ENCODE measurements at places on chromosomes 12 and 14.

GRCh38 chr14:96104469-96105057 lies 65.4 kb downstream of the C14orf132 start:
- DNase-seq = no peak

- no peak for DNase-seq
Measured at GRCh38 chr12:103523771-103524170, 28.0 kb upstream of the C12orf42 start.

DNA sequence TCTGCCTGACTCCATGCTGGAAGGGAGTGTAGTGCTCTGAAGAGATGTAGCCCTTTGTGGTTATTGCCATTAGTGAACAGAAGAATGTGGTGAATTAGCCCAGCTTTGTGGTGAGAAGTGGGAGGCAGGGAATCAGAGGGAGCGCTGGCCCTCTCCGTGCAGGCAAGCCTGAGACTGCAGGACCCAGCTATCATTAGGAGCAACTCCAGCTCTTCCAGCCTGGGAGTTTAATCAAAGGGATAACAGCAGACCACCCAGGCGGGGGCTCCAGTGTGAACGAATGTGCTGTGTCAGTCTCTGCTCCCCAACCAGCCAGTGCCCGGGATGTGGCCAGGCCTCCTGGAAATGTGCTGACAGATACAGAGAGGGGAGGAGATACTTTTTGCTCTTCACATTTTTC lies 142.7 kb downstream of the TTLL5 start:
- no peak for DNase-seq

DNA sequence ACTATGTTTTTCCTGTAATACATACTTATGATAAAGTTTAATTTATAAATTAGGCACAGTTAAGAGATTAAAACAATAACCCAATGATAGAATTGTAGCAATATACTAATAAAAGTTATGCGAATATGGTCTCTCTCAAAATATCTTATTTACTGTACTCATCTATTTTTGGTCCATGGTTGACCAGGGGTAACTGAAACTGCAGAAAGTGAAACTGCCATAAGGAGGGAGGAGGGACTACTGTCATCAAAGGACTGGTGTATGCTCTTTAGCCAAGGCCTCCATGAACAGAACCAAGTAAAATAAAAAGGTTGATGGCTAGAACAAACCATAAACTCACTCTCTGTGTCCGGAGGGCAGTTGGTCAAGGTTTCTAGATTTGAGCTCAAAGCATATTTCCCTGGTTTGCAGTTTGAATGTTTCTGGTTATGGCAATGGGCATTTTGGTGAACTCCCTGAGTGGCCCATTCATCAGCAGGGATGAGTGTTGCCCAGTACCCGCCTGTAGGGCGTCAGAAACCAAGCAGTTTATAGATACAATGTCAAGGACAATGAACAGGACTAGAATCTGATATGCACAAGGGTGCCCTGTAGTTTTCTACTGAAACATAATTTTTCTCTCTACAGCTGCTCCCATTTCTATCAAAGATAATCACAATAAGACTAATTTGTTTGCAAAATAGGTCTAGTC lies 19.8 kb downstream of the LEMD3 start:
- DNase-seq = no peak

GRCh38 chr12:8527250-8528130 lies 13.2 kb downstream of the CLEC4E start:
- DNase-seq = no peak

GRCh38 chr12:15796493-15797141 lies 7.4 kb upstream of the EPS8 start:
- DNase-seq = no peak

DNA sequence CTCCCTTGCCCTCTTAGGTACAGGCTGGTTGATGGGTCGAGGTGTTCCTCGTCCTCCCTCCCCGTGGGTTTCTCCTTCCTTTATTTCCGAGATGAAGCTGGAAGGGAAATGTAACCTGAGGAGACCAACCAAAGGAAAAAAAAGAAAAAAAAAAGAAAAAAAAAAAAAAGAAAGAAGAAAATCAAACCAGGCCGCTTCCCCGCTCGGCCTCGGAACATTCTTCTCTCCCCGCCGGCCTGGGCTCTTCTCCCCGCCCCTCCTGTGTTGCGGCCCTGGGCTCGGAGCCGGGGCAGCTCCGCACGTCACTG lies 1.6 kb upstream of the NFATC4 start:
- DNase-seq = no peak

DNA sequence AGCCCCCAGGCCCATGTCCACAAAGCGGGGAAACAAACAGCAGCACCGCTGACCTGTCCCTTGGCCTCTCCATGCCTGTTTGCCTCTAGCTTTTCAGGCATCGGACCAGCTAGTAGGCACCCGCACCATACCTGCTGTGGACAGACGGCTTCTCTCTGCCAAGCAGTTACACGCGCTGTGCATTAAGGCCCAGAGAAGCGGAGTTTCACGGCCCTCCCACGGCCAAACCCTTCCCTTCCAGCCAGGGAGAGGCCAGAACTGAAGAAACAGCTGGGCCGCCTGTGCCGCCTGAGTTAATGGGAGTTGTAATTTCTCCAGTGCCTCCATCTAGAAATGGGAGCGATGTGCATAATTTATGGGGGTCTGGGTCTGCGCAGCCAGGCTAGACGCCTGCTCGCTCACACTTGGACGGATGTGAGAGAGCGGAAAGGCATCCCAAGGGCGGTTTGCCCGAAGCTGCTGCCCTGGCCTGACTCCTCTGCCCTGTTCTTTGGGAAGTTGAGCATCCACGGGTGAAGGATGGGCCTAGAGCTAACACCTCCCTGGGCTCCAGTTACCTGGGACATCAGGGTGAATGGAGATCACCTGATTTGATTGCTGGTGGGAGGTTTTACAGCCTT lies 89.7 kb upstream of the BCL11B start:
- no peak for DNase-seq

DNA sequence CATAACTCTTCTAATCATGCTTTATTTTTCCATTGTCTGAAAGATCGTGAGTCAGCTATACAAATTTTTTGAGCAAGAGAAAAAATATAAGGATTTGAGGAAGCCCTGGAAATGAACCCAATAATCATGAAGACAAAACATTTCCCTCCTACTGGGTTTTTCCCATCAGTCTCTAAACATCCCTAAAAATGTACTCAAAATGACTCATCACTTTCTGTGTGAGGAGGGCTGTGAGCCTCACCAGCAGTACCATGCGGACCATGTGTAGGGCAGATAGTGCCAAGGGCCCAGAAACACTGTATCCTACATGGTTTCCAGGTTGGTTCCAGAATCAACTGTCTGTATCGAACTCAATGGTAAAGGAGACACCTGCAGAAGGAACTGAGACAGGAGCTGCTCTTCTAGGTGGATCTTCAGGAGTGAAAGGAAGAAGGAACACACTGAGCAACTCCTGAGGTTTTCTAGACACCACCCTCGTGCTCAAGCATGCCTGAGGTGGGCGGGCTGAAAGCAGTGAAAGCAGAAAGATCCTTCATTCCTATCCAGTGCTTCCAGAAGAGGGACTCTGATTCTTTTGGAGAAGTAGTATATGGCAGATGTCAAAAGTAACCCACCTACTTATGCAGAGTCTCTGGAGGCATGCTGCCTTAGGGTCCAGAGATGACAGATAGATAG lies 48.6 kb upstream of the RHOJ start:
- no peak for DNase-seq

GRCh38 chr12:77584860-77585259 lies 245.8 kb upstream of the NAV3 start:
- no peak for DNase-seq

- DNase-seq = no peak
Measured at GRCh38 chr12:85484387-85484786, 204.4 kb downstream of the ALX1 start.

- DNase-seq = no peak
Measured at GRCh38 chr12:64877363-64878004, 53.0 kb downstream of the TBC1D30 start.

- no peak for DNase-seq
Measured at GRCh38 chr12:93115198-93115601, 186.1 kb upstream of the EEA1 start.

DNA sequence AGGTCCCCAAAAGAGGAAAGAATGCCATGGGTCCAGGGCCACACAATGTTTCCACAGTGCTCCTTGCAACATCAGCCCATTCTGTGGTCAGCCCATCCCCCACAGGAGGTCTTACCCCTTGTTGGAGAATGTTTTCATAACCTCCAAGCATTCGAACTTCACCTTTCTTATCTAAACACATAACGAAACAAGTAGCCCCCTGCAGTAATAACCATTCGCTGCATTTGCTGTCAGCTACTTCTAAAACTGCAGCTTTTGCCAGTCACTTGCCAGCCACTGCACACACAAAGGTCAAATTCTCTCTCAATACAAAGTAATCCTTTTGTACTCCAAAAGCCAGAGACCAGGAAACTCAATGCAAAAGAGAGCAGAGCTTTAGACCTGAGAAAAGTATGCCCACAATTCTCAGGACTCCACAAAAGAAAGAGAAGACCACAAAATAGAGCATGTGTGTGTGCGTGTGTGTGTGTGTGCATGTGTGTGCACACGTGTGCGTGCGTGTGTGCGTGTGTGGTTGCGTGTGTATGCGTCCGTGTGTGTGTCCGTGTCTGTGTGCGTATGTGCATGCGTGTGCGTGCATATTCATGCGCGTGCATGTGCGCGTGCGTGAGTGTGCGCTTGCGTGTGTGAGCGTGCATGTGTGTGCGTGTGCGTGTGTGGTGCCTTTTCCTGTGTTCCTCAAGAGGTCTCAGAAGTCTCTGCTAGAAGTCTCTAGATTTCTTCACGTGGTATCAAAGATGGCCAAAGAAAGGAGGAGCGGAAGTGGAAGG lies 31.7 kb upstream of the NINJ2 start:
- no peak for DNase-seq

DNA sequence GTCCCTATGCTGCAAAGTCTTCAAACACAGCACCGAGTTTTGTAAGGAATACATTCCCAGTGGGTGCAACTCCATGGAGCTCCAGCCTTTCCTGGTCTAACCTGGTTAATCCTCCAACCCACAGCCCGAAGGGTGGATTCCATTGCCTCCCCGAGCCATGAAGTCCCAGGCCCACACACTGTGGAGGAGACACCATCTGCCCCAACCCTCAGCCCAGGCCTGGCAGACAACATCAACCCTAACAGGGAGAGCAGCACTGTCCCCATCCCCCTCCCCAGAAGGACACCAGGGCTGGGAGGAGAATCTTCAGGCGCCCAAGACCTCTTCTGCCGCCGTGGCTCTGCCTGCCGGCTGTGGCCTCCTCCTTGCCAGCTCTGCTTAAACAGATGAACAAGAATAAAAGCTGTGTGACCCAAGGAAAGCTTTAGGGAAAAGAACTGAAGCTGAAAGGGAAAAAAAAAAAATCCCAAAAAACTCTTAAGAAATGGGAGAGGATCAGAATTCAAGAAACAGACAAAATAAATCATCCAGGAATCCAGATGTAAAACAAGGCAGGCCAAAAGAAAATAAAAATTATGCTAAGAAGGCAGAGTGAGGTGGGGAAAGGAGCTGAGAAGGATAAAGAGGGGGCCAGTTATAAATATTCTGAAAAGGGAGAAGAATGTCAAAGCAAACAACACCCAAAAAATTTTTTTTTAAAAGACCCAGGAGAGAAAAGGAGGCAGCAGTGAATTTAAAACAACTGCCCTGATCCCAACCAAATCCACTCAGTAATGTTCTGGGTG lies 16.0 kb upstream of the ZFP36L1 start:
- DNase-seq = no peak

GRCh38 chr12:8123124-8123912 lies at the start of gene CLEC4A:
Gene CLEC4A, plus strand, starts transcription at chr12:8123617. Its CDS starts 262 bp downstream, at chr12:8123879.
- DNase-seq = no peak

DNA sequence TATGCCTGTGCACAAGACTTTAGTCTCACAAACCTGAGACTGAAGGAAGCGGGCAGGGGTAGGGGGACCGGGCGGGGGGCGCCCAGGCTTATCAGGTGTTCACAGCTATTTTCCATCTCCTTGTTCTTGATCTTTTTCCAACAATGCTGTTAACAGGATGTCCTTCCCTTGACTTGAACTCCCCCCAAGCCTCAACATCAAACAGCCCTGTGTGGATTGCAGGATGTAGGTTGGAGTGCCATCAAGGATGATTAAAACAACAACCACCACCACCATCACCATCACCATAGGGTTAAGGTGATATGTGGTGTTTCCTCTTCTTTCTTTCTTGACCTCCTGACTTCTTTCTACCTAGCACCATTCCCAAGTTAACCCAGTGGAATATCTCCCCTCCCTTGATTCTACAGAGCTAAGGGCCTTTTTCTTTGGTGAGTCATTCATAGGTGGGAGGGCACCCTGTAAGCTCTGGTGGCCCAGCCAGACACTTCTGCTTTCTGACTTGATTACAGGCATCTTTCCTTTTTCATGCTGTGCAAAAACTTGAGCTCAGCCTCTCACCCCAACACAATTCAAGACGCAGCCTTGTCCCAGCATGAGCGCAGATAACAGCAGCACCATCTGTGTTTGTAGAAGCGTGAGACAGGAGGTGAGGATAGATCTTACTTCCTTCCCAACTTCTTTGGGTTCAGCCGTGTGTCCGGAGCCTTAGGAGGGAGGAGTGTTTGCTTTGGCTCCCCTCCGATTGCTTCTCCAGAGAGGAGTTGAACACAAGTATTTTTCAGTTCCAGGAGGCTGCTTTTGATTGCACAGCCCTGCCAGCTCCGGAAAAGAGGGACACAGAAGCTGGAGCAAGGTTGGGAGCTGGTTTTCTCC lies 26.8 kb downstream of the FLVCR2 start:
- DNase-seq = no peak

GRCh38 chr12:76242813-76243550 lies 105.2 kb downstream of the BBS10 start:
- DNase-seq = no peak

GRCh38 chr14:95727056-95727700 lies 13.3 kb upstream of the TCL1A start:
- no peak for DNase-seq

DNA sequence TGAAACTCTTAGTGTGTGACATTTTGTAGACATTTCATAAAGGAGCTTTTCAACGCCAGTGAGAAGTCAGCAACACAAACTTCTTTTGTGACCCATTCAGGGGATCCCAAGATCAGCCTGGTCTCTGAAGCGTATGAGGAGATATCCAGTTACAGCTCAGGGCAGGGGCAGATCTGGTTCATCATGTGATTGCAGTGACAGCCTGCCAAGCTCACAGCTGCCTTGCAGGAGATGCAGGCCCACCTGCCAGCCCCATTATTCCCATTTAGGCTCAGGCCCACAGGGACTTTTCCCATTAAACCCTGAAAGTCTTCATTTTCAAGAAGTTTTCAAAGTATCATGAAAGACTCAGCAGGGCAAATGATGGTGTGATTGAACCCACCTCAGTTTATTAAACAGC lies 38.3 kb downstream of the SRGAP1 start:
- DNase-seq = no peak

GRCh38 chr12:117967512-117967911 lies 1.3 kb downstream of the KSR2 start:
- no peak for DNase-seq
